ENCODE measurements at places on chromosomes 6 and 20.

DNA sequence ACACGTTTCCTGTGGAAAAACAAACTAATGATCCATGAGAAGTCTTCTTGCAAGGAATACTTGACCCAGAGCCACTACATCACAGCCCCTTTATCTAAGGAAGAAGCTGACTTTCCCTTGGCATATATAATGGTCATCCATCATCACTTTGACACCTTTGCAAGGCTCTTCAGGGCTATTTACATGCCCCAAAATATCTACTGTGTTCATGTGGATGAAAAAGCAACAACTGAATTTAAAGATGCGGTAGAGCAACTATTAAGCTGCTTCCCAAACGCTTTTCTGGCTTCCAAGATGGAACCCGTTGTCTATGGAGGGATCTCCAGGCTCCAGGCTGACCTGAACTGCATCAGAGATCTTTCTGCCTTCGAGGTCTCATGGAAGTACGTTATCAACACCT, 35.4 kb downstream of the GCNT2 start:
- no peak for DNase-seq

GRCh38 chr6:148811459-148811858, 64.6 kb downstream of the UST start:
- DNase-seq = no peak

- DNase-seq = no peak
Observed at GRCh38 chr6:16333580-16333979, 95.2 kb downstream of the GMPR start.

DNA sequence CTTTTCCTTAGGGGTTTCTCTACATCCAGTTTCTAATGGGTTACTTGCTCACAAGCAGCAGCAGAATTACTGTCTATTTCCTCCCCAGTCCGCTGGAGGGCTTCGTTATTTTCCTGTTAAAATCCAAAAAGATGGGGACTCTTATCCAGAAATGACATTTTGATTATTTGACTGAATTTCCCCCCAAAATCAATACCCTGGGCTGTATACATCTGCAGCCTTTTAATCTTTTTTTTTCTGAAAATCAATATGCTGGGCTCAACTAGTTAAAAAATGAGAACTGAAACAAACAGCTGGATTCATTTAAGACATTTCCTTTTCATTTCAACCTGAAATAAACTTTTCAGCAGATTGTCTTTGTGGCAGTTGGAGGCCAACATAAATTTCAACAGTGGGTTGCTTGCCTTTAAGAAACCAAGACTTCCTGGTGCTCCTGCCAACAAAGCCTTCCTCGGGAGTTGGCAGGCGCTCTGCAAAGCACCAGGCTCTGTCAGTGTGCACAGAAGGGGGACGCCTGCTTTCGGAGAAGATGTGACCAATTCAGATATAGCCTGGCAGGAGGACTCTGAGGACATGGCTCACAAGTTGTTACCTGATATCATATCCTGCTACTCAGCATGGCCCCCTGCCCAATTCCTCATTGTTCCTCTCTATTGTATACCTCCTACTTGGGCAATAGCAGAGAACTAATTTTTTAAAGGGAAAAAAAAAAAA, 204.7 kb upstream of the ARG1 start:
- DNase-seq = no peak

DNA sequence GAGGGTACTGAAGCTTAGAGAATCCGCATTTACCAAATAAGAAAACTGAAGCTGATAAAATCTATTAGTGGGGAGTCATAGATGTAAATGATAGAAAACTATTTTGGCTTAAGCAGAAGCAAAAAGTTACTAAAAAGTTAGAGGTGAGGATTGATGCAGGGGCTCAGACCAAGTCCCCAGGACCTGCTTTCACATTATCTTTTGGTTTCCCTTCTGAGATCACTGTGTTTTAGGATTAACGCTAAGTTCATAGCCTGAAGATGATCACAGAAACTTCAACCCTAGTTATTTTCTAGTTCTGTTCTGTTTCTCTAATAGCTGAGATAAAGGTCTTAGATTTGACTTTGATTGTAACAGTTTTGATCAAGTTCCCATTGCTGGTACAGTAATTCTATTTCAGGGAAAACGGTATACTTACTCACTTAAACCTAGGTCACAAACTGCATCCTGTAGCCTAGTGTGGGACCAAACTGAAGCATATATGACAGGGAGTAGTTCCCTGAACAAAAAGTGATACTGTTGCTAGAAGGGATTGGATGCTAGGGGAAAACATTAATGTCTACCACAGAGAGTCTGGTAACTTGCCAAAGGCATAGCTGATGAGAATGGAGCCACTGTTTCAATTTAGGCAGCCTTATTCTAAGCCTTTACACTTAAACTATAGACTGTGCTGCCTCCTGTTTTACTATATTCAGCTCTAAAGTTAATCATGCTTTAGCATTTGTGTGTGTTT, 13.1 kb downstream of the CYB5R4 start:
- DNase-seq = no peak

DNA sequence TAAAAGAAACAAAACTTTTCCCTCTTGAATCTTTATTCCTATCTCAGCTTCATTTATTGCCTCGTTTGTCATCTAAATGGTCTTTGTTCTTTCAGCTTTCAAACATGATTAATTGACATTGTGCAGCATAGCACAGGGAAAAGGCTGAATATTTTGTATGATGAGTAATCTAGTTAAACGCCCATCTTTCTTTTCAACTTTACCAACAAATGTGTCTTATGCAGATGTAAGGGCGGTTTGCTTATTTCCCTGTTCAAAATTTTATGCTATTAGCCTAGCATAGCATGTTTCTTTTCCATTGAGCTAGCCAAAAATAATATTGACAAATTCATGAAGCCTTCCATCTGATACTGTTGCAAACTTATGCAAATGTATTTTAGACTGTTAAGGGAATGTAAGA, 176.4 kb upstream of the AKAP12 start:
- DNase-seq = no peak

DNA sequence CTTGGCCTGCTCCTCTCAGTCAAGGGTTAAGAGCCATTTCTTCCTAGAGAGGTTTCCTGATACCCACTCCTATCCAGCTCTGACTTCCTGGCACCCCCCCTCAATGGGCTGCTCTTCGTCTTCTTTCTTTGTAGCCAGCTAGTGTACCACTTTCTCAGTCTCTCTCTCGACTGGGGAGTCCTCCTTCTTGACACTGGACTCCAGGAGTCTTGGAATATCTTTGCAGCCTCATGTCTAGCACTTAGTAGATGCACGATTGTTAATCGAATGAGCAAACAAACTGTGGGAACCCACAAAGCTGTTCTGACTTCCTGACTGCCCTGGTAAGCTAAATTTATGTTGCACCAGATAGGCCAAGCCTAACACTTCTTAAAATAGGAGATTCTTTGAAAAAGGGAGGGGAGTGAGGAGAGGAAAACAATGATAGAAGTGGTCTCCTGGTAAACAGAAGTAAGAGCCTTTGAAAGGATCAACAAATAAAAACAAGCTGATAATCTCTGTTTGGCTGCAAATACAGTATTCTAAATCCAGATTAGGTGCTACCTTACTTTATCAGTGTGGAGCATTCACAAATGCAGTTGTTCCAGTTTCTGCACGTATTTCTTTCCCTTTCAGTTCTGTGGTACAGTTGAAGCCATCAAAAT, 160.1 kb upstream of the CITED2 start:
- DNase-seq = no peak

- no peak for DNase-seq
Observed at GRCh38 chr6:93352604-93353003, 66.8 kb downstream of the EPHA7 start.

- DNase-seq = peak; percentile 44
Observed at GRCh38 chr6:10465629-10466499, 51.0 kb upstream of the TFAP2A start.

- no peak for DNase-seq
Observed at GRCh38 chr6:35602133-35602946, 86.4 kb downstream of the FKBP5 start.

GRCh38 chr20:60641879-60642447, 610.1 kb upstream of the CDH4 start:
- DNase-seq = no peak

DNA sequence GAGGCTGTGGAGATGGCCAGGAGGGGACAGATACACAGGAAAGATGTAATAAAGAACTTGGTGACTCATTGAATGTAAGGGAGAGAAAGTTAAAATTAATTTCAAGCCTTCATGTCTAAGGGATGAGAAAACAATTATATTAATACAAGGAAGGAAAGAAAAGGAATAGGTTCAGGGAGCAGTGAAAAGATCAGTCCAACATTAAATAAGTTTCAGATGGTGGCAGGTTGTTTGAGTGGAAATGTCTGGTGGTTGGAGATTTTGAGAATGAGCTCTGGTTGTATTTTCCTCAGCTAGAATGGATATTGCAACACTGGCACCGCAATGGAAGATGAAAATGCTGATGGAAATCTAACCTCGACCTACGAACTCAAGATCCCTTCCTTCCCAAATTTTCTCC, 304.3 kb downstream of the COL12A1 start:
- DNase-seq = no peak

GRCh38 chr6:157647261-157647915, 175.7 kb upstream of the SNX9 start:
- no peak for DNase-seq

GRCh38 chr6:10555625-10556309, 34.6 kb downstream of the GCNT2 start:
- DNase-seq = no peak

- DNase-seq = no peak
Observed at GRCh38 chr6:43077981-43078511, 1.9 kb downstream of the PTK7 start.

- DNase-seq = no peak
Observed at GRCh38 chr20:52843425-52843824, 128.7 kb upstream of the TSHZ2 start.

DNA sequence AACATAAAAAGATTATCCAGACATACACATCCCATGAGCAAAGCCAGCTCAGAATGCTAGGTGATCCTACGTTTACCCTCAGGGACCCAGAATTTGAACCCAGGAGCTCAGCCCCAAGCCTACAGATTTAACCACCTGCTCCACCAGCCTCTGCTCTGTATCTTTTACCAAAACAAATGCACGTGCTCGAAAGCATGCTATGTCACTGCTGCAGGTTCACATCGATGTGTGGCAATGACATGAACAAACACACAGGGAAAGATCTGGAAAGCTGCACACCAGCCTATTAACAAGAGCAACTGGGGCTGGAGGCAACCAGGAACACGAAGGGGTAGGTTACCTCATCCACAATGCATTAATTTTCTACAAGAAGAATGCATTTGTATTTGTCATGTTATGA, 32.1 kb downstream of the PREX1 start:
- DNase-seq = no peak

DNA sequence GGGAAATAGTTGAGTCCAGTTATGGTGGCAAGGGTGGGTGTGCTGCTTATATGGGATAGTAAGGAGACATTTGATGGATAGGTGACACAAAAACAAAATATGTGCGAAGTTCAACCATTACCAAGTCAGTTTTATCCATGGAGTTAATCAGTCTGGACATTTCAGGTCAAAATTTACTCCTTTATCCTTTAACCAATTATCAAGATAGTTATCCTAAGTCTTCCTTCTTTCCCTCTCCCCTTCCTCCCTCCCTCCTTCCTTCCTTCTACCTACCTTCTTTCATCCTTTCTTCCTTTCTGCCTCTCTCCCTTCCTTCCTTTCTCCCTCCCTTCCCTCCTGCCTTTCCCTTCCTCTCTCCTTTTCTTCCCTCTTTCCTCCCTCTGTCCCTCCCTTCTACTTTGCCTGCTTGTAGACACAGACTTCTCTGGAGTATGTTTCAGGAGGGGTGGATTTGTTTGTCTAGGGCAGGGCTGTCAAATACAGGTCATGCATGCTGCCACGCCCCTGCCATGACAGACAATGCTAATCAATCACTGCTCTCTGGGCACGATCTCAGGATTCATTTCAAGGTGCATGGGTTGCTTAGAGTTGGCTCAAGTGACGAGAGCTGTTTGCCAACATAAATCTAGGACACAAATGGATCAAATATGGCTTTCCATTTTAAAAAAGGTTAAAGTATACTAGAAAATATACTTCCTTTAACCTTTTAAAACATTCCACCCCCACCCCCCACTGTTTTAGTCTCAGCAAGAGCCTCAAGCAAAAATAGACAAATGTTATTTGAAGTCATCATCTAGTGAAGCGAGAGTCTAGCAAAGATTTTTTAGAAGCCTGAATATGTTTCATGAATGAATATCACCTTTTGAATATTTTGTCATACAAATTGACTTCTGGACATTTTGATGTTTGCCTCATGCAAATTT, 281.6 kb upstream of the CITED2 start:
- DNase-seq = no peak

DNA sequence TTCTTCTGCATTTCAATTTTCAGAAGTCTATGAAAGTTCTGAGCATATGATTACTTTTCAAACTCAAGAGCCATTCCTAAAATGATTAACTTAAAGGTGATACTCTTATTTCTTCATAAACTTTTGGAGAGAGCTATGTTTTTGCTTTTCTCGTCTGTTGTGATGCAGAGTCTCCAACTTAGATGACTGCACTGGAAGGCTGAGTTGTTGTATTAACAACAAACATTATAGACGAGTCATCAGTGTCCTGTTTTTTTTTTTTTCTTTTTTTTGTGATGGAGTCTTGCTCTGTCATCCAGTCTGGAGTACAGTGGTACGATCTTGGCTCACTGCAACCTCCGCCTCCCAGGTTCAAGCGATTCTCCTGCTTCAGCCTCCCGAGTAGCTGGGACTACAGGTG, 101.9 kb downstream of the CD109 start:
- DNase-seq = no peak

DNA sequence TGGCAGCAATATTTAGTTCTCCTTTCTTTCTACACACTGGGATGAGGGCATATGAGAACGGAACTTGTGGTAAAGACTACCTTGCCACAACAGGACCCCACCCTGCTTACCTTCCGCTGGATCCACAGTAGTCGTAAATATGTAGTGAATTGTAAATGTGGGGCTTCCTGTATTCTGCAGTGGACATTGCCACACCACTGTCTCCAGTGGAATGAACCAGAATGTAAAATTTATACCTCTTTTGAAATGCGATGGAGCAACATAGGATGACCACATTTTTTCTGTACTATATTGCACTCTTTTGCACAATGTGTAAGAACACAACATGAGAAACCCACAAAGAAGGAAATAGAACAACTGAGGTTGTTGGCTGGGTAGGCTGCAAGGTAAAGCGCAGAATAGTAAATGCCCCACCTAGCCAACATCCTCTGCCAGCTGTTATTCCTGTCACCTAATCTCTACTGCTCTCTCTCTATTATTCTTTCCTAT, 16.1 kb upstream of the RIPOR2 start:
- no peak for DNase-seq

DNA sequence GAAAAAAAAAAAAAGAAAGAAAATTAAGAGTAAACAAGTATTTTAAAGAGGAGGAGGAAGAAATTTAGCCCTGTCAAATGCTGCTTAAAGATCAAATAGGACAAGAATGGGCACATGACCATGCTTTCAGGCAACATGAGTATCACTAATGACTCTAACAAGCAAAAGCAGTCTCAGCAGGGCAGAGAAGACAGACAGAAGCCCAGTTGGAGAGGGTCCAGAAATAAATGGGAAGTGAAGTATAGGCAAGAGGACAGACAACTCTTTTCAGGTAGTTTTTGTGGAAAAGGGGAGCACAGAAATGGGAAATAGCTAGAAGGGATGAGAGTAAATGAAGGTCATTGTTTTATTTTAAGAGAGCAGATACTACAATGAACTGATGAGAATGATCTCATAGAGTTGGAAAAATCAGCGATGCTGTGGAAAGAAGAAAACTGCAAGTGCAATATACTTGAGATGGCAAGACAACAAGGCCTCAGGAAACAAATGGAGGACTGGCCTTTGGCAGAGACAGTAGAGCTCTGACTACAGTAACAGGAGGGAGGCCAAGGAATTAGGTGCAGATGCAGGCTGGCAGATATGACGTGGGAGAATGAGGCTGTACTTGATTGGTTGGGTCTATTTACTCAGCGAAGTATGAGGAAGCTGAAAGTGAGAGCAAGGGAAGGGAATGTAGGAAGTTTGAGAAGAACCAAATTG, 40.3 kb downstream of the KIF6 start:
- no peak for DNase-seq
